RCC 7860 (cell line): ENCODE measurements at places on chromosomes 1 and 21.

DNA sequence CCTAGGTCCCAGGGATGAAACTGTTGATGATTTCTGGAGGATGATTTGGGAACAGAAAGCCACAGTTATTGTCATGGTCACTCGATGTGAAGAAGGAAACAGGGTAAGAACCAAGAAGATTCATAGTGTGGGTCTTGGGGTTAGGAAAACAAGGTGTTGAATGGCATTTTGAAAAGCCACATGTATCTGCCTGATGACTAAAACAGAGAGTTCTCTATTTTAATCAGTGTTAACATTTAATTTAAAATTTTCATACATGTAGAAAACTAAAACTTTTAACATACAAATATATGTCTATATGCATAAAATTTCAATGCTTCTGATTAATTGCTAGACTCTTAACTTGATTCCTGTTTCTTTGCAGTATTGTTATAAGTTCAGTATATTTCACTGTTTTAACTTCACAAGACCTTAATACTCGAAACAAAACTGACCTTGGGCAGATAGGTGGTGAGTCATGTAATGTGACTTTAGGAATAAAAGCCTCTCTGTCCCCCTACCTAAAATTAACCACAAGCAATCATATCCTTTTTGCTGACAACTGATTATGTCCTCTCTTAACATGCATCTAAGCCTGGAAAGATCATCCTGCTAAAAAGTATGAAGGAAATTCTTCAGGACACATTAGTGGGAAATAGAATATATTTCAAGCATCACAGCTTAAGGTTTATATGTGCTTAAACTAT, 95.6 kb downstream of the PTPRC start:
- no peak for DNase-seq

GRCh38 chr1:59194621-59195020, 102.3 kb upstream of the FGGY start:
- DNase-seq, result no peak

- DNase-seq, result no peak
Measured at GRCh38 chr1:37424523-37424922, 49.9 kb upstream of the ZC3H12A start.

DNA sequence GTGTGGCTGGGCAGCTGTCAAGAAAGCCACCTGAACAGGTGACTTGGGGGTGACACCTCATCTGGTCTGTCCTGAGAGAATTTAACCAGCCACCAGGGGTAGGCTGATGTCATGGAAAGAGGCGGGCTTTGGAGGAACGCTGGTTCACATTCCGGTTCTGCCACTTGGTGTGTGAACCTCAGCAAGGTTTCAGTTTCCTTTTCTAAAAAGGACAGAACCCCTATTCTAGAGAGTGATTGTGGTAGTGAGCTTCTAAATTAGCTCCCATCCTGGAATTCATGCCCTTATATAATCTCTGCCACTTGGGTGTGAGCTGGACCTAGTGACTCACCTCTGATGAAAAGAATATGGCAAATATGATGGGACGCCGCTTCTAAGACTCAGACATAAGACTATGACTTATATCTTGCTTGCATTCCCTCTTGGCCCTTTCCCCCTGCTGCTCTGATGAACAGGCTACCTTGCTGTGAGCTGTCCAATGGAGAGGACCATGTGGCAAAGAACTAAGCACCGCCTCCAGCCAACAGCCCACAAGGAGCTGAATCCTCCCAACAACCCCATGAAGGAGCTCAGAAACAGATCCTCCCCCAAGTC, 332.1 kb downstream of the RRAGC start:
- DNase-seq, result no peak

- peak; percentile 30 for DNase-seq
Measured at GRCh38 chr1:155226910-155227260, 18.4 kb downstream of the MTX1 start.

DNA sequence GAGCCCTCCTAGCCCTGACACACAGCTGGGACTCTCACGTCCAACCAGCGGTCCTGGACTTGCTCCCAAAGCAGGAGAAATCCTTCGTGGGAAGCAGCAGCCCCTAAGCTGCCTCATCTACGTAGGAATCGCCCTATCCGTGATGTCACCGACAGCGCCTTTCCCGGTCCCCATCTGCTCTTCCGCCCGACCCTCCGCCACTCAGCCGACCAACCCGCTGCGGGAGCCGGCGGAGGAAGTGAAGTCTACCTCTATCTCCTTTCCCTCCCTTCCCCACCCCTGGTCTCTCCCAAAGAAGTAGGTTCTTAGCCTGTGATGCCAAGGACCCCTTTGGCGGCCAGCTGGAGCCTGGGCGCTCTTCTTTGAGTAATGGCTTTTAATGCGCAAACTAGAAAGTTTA, 272.1 kb downstream of the FAM72C start:
- DNase-seq, result no peak

DNA sequence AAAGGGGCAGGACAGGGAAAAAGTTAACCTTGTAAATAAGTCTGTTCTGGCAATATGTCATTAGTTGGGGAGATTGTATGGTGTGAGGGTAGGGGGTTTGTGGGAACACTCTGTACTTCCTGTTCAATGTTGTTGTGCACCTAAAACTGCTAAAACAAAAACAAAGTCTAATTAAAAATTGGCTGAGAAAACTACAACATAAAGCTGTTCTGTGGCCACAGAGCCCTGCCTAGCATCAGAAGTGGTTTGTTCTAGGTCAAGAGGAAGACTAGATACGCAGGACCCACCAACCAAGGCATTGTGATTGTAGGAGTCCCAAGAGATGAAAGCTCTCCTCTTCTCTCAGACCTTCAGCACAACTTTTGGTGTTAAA, 81.0 kb upstream of the LRRC8D start:
- no peak for DNase-seq

- DNase-seq, result no peak
Measured at GRCh38 chr21:37095821-37096220, 22.8 kb downstream of the TTC3 start.

DNA sequence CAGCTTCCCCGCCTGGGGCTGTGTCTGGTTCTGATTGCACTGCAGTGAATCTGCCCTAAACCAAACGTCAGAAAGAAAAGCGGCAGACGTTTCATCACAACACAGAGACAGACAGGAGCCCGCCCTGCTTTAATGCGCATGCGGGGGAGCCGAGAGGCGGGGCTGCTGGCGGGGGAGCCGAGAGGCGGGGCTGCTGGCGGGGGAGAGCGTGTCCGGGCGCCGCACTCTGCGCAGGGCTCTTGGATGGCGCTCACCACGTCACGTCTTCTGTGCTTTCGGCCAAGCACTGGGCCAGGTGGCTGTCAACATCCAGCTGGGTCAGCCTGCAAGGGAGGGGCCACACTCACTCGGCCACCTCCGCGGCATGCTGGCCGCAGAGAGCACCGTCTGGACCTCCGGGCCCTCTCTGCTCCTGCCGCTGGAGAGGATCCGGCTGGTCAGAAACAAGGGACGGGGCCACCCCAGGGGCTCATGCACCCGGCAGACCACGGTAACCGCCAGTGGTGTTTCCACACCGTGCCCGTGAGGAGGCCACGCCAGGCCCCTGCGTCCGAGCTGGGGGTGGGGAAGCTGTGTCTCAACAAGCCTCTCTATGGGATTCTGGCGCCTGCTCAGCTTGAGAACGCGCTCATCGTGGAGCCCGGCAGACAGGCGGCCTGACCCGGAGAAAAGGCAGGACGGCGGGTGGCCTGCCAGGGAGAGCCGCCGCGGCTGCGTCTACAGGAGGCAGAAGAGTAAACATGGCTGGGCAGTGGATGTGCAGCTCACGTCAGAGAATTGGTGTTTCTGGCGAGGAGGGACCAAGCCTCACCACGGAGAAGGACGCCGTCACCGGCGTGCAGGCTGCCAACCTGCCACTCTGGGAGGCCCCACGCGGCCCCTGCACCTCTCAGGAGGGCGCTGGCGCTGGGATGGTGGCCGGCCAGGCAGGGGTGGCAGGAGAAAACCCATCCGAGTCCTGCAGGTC, 4.8 kb downstream of the FAAP20 start:
- peak; percentile 90 for DNase-seq

GRCh38 chr21:42414066-42414465, 10.4 kb downstream of the UBASH3A start:
- DNase-seq, result no peak

GRCh38 chr1:67908250-67908936, 75.1 kb upstream of the GNG12 start:
- DNase-seq, result no peak

GRCh38 chr21:18430341-18430740, 26.8 kb upstream of the TMPRSS15 start:
- DNase-seq, result no peak

- no peak for DNase-seq
Measured at GRCh38 chr1:151837197-151837596, 2.4 kb downstream of the C2CD4D start.

- DNase-seq, result no peak
Measured at GRCh38 chr21:45401054-45401518, 3.9 kb upstream of the COL18A1 start.

DNA sequence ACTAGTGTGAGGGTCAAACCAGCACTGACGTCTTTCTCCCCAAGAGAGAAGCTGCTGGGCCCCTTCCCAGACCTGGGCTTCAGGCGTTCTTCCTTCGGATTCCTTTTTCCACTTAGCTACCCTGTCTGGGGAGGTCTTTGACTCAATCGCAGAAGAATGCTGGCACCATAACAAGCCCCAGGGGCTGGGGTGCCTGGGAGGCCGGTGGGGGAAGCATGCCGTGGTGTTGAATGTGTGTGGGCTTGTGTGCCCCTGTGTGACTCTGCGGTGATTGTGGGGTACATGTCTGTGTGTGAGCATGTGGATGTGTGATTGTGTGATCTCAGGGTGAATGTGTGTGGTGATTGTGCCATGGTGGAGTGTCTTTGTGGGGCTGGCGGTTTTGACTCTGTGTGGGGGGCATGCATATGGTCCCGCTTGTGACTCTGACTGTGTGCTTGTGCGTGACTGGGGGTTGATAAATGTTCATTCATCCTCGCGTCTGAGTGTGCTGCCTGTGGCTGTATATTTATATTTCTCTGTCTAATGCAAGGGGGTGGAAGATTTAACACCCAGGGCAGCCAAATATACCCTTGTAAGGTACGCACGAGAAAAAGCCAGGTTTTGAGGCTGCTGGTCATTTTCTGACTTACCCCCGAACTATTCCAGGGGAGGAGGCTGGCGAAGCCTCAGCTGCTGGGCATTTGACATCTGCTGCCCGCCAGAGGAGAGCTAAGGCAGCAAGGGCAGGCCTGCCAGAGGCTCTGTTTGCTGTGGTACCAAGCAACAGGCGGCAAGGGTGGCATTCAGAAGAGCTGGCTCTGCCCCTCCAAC, 1.1 kb upstream of the SYNC start:
- peak; percentile 87 for DNase-seq

DNA sequence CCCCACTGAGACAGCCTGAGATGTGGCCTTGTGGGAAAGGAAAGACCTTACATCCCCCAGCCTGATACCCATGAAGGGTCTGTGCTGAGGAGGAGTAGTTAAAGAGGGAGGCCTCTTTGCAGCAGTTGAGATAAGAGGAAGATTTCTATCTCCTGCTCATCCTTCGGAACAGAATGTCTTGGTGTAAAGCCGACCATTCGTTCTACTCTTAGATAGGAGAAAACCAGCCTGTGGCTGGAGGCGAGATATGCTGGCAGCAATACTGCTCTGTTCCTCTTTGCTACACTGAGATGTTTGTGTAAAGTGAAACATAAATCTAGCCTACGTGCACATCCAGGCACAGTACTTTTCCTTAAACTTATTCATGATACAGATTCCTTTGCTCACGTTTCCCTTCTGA, 1.5 kb upstream of the CCDC27 start:
- DNase-seq, result no peak

DNA sequence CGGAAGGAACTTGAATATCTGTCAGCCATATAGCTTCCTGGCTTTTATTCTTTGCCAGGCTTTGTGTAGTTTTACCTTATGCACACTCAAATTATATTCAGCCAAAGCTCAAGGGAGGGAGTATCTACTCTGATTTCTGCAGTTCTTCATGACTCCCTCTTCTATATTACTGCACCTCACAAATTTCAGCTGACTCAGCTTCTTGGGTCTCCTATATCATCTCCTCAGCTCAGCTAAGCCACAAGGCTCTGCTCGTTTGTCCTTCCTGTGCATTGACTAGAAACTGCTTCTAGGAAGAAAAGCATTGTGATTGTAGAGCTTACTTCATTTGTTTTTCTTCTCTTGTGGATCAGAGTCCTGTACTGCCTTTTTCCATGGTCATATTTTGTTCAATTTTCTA, 37.4 kb downstream of the BTBD8 start:
- DNase-seq, result no peak

- no peak for DNase-seq
Measured at GRCh38 chr1:204495777-204496176, 1.2 kb upstream of the PIK3C2B start.

GRCh38 chr1:186999506-186999905, 170.8 kb downstream of the PLA2G4A start:
- DNase-seq, result no peak

- no peak for DNase-seq
Measured at GRCh38 chr21:46206163-46207005, 22.1 kb upstream of the SPATC1L start.
